Endodermal cell (in vitro differentiated cells): ENCODE measurements at places on chromosomes 12 and 14.

GRCh38 chr12:126676434-126676833 lies 1590.5 kb upstream of the TMEM132C start:
- DNase-seq, result no peak

DNA sequence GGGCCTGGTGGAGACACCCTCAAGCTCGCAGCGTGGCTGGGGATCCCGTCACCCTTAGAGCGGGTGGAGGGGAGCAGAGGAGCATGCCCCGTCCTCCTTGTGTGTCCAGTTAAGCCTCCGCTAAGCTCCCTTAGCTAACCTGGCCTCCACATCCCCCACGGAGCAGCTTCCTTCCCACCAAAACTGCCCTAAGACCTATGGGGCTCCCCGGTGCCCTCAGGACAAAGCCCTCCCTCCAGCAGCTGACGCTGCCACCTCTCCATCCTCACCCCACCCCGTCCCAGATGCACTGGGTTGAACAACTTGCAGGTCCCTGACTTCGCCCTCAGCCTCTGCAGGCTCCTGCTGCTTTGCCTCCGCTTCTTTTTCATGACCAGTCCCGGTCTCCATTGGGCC lies 4.0 kb downstream of the AHNAK2 start:
- DNase-seq, result peak; percentile 47

- DNase-seq, result peak; percentile 47
Measured at GRCh38 chr14:100215330-100215885, 23.5 kb upstream of the YY1 start.

GRCh38 chr12:9606736-9607372 lies 862 bp downstream of the KLRB1 start:
- DNase-seq, result no peak

DNA sequence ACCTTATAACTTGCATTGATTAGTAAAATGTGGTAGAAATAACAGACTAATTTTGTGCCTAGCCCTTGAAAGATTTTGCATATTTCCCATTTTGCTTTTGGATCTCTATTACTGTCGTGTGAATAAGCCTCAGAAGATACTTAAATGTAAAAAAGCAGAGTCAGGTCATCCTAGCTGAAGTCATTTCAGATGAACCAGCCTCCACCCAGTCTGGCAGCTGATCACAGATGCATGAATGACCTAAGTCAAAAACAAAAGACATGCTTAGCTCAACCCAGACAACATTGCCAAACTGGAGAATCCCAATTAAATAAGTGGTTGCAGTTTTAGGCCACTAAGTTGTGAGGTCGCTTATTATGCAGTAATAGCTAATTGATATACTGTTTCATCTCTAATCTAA lies 349.9 kb downstream of the C12orf50 start:
- no peak for DNase-seq

DNA sequence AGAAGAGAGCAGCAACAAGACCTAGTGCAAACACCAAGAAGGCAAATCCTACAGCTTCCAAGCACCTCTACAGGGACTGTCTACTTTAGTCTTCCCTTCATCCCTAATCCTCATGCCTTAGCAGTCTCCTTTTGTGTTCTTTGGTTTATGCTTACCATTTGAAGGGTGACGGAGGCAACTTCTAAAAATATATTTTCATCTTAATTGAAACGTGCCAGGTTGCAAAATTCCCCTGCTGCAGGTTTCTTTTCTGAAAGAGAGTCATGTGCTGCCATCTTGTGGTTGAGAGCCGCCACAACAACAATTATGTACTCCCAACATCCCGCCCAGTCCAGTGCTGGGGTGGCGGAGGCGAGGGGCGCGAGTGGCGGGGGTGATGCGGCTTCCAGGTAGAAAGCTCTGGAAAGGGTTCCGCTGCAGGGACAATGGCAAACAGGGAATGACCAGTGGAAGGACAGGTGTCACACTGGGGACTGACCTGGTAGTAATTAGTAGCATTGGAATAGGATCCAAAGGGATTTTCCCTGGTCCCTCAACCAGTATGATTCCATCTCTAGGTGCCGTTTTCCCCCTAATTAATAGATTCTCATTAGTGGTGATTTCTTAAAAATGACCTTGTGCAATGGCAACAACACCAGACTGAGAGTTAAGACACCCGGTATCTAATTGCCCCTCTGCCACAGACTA lies 80.3 kb upstream of the GNG2 start:
- peak; percentile 90 for DNase-seq

DNA sequence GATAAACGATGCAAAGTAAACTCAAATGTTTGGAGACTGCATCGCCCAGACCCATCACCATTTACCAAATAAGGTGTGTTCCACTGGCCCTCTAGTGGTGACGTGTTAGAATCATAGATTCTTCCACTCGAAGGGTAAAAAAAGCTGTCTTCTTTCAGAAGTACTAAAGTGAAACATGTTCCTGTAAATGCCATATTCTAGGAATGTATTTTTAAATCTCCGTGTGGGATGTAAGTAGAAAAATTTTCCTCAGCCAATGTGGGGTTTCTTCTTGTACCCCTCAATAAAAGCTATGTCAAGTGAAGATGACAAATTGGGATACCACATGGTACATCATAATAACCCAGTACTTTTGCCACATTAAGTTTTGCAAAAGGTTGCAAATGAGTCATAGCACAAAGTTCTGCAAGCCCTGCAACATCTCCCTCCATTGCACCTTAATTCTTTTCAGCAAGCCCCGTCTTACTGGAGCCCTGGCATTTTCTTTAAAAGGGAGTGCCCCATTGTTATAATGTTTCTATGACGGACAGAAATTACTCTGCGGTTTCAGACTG lies 100.8 kb downstream of the CCER1 start:
- DNase-seq, result peak; percentile 58

DNA sequence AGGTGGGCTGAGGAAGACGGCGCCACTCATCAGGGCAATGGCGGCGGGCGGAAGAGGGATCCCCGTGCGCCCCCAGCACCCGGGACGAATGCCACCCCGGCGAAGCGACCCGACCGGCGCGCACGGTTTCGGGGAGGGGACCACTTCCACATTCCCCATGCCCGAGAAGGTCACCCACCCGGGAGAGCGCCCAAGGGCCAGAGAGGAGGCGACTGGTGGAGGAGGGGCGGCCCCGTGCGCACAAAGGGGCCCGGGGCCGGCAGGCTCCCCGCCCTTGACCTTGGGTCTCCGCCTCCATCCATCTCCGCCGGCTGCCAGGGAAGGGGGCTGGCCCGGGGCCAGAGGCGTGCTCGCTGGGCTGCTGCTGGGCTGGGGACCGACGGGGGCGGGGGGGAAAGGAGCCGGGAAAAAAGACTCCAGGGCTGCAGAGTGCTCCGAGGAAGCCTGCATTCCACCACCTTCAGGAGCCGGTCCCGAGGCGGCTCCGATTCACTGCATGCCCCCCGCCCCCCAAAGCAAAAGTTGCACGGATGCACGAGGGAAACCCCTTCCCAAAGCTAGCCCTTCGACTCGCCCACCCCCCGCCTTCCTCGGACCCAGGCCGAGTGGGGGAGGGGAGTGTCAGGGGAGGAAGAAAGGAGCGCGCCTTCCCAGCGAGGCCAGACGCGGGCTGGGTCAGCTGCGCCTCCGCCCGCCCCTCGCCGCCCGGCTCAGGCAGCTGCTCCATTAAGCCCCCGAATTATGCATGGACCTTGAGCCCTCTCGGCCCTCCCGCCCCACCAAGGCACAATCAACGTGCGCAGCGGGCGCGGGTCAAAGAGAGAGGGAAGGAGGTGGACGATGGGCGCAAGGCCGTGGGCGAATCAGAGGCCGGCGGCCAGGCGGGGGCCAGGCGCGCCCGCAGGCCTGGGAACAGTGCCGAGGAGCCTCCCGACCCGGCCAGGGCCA lies 26.2 kb downstream of the BCL11B start:
- DNase-seq, result peak; percentile 94

GRCh38 chr14:105150368-105151083 lies 18.1 kb downstream of the JAG2 start:
- peak; percentile 37 for DNase-seq

DNA sequence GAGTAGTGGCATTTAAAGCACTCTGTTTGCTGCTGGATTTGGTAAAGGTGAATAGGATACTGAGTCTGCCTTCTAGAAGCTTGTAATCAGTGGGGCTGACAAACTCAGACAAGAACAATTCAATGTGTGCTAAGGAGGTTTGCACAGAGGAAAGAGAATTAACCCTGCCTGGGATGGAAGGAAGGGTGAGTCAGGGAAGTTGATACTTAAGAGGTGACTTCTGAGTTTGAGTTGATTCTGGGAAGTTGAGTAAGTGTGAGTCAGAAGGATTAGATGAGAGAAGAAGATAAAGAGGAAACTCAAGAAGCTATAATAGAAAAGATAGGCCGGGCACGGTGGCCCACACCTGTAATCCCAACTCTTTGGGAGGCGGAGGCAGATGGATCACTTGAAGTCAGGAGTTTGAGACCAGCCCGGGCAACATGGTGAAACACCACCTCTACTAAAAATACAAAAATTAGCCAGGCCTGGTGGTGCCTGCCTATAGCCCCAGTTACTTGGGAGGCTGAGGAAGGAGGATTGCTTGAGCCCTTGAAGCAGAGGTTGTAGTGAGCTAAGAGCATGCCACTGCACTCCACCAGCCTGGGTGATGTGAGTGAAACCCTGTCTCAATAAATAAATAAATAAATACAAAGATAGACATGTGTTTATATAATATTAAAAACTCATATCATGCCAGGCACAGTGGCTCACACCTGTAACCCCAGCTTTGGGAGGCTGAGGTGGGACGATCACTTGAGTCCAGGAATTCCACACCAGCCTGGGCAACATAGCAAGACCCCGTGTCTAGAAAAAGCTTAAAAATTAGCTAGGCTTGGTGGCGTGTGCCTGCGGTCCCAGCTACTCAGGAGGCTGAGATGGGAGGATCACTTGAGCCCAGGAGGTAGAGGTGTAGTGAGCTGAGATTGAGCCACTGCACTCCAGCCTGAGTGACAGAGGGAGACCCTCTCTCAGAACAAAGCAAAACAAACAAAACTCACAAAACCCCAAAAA lies 126.8 kb upstream of the CPM start:
- DNase-seq, result no peak

DNA sequence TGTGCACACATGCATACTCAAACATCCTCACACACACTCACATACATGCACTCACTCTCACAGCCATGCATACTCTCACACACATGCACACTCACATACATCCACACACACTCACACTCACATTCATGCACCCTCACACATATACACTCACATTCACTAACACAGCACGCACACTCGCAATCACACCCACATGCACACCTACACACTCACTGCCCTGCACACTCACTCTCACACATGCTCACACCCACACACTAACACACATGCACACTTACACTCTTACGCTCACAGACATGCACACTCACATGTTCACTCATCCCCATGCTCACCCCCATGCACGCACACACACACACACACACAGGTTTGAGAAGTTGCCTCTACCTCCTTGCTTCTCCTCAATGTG lies 63.2 kb upstream of the SFSWAP start:
- DNase-seq, result no peak

DNA sequence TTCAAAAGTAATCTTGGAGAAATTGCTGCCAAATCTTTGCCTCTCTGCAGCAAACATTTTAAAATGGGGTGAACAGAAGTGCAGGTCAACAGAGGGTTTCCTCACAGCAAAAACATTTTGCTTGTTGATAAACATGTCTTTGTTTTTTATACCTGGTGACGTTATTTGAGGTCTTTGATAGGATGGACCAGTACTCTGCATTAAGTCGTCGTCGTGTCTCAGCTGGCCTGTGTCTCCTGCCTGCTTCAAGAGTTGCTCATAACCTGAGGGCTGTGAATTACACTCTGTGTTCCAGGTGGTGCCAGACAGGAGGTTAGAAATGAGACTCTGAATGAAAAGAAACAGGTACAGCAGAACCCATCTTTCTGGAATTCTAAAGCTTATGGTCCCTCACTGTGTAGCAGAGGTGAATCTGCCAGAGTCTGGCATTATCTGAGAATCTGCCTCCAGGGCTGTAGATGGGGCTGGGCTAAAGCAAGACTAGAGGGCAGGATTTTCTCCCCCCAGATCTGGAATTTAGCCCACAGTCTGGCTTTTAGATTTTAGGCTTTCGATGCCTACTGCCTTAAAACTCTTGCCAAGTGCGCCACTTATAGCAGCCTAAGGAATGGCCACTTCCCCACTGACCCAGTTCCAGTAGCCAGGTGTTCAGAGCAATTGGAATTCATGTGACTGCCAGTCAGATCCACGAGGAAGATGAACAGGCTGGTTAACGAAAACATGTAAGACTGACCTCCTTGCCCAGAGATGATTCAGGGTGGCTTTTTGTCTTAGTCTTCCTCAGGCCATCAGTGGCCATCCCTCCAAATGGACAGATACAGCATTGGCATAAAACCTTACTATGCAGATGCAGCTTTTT lies 161.2 kb downstream of the PRKCH start:
- no peak for DNase-seq

- no peak for DNase-seq
Measured at GRCh38 chr12:90808568-90808967, 146.4 kb downstream of the CCER1 start.

- DNase-seq, result peak; percentile 69
Measured at GRCh38 chr12:94041850-94042249, 106.5 kb upstream of the PLXNC1 start.

DNA sequence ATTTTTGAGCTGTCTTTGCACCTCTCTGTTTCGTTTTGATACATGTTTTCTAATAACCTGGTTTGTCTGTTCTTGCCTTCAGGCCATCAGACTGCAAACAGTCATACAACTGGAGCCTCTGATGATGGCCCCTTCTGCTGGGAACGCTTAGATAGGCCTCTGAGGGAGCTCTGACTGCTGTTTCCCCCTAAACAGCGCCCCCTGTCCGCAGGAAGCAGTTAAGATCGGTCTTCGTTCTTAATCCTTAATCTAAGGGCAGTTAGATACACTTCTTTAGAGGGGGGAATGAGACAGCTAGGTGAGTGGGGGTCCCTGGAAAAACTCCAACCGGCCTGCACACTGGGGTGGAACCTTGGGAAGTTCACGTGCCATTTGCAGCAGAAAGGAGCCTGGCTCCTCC lies 1338.8 kb upstream of the SEL1L start:
- DNase-seq, result peak; percentile 84

GRCh38 chr12:58961166-58961565 lies 40.9 kb upstream of the LRIG3 start:
- no peak for DNase-seq

DNA sequence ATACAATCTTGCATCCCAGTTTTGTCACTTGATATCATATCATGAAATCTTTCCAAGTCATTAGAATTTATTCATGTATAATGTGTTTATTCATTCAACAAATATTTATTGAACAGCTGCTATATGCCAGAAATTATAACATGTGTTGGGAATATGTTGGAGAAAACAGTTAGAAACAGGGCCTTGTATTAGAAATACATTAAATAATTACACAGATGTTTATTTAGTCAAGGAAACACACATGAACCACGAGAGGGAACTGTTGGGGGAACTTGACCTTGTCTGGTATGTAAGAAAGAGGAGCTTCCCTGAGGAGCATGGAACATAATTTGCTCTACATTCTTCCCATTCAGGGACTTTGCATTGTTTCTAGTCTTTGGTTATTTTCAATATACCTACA lies 191.7 kb upstream of the FRMD6 start:
- DNase-seq, result no peak

GRCh38 chr12:52506858-52507715 lies 13.1 kb downstream of the KRT5 start:
- DNase-seq, result peak; percentile 91

GRCh38 chr14:64845878-64846277 lies 33.8 kb downstream of the SPTB start:
- DNase-seq, result no peak

GRCh38 chr12:120851444-120851843 lies 52.7 kb downstream of the SPPL3 start:
- no peak for DNase-seq
